ENCODE measurements at places on chromosomes 5 and 9.

DNA sequence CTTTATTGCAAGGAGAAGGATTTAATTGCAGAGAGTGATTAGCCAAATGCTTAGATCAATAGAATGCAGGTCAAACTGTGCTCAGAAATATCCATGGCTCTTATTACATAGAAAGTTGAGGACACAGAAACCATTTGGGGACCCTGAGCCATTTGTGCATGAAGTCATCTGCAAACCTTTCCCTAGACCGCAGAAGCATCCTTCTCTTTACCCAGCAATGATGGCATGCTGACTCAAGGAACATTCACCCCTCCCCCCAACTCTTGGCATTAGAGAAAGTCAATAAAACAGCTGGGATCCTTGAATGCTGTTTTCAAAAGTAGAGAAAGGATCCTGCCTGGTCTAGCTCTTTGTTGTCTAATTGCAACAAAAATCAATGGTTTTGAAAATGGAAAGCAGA is 73.5 kb downstream of the PPP2R2B start:
- DNase-seq: no peak

GRCh38 chr9:34956648-34957047 is 1.4 kb upstream of the PHF24 start:
- DNase-seq: no peak

DNA sequence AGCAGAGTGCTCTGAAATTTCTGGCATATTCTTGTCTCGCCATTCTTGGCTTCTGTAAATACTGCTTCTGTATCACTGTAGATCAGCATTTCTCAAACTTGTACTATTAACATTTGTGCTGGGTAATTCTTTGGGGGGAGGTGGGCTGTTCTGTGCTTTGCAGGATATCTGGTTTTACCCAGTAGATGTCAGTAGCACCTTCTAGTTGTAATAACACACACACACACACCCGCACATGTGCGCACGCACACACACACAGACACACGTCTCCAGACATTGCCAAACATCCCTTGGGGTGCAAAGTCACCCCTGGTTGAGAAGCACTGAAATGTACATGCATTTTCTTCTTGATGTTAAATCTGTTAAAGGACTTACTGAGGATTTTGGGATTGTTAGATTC is 304.1 kb downstream of the MAT2B start:
- DNase-seq: no peak

- no peak for DNase-seq
Observed at GRCh38 chr5:133065471-133065870, 13.7 kb downstream of the HSPA4 start.

- DNase-seq: no peak
Observed at GRCh38 chr5:171794470-171794960, 8.9 kb downstream of the SMIM23 start.

DNA sequence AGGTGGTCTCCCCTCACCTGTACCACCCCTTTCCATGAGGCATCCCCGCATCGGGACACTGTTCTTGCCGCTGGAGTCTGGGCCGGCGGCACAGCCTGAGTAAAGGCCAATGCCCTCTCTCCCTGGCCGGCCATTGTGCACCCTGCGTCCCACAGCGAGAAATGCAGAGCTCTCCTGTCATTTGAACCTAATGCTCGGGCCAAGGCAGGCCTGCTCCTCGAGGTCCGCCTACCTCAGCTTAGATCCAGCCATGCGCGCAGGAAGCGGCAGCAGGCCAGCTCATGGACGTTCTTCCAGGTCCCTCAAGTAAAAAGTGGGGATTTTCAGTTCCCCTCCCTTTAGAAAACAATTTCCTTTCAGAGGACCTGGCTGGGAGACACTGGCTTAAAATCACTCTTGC is 135.0 kb downstream of the HSD17B3 start:
- no peak for DNase-seq

DNA sequence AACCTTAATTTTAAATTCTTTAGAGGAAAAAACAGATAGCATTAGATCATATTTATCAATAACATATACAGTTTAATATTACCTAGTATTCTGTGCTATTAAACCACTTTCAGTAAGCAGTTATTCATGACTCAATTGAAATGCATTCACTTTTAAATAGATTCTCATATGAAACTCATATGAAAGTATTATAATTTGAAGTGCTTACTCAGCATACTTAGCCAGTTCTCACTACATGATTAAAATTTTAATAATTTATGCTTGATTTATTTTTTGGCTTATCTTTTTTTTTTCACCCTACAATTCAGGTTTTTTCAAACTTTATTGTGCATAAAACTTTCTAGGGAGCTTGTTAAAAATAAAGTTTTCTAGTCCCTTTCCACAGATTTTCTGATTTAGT is 694.9 kb upstream of the CDH9 start:
- DNase-seq: no peak

DNA sequence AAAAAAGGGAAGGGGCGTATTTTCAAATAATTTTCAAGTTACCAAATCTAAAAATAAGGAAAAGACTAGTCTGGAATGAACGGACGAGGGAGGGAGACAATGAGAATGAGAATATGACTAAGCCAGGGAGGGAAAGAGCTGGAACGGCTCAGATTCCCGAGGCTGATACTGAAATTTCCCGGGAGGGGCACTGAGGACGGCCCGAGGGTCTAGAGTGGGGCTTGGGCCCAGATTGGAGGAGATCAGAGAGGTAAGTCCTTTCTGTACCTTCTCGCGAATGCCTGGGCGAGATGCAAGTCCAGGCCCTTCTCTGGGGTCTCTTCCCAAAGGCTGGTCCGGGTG is 3.4 kb upstream of the CCIN start:
- no peak for DNase-seq

DNA sequence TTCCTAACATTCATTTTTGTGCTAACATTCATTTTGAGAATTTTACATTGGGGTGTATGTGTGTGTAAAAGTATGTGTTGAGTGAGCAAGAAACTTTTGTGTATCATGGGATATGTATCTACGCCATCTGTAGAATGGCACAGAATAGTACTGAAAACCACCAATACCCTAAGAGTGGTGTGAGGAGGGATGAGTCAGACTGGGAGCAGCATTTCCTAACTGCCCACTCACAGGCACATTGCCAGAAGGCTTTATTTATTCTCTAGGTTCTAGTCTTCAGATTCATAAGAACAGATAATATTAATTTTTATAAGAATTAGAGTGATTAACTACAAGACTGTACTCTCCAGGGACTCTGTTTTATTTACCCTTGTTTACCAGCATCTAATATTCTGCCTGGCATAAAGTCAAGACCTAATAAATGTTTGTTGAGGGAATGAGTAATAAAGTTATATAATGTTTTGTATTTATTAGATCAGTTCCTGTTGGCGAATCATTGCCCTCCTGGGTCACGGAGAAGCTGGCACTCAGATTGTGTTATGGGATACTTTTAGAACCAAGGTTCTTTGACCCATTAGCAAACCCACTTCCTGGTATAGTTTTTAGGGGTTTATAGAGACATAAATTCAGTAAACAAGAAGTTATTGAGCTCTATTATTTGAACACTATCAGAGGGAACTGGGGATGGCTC is 159.1 kb upstream of the PPP2R2B start:
- DNase-seq: no peak

- no peak for DNase-seq
Observed at GRCh38 chr5:2996687-2997086, 245.2 kb upstream of the IRX2 start.

DNA sequence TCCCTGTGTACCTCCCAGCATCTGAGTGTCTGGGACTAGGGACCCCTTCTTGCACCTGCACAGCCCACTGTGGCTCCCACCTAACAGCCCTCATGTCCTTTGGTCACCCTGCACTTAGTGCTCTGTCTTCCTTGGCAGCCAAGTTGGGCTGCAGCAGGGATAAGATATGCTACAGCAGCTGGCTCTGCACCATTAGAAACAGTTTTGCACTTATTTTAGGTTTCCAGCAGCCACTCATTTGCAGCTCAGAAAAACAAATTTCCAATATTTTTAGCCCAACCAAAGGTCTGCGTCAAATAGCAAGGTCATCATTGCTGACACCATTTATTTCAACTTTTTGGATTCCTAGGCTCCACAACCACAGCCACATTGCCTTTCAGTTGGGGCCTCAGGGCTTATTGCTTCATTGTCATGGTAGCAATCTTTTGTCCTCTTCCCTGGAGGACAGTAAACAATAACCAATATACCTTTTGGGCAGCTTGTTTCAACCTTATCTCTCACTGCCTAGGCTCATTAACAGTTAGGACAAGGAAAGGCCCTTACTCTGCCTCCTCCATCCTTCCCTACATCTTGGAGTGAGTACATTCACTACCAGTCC is 263.9 kb downstream of the COX7C start:
- DNase-seq: no peak

- DNase-seq: no peak
Observed at GRCh38 chr5:103057208-103058130, 62.5 kb downstream of the GIN1 start.
